ENCODE measurements at places on chromosomes 5 and 9.

DNA sequence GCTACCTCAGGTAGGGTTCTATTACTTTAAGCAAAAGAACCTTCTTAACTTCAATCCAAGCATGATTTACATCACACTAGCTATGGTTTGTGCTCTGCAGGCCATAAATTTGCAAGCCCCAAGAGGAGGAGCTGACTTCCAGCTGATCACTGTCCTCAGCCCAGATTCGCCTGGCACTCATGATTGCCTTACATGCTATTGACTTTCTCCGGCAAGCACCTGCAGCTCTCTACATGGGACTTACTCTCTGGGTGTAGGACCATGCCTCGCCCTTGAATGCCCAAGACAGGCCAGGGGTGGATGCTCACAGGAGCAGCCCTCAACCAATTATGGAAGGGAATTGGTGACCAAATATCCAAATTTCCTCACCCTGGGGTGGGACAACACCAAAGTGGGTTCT is 99.8 kb downstream of the ESM1 start:
- no peak for DNase-seq

DNA sequence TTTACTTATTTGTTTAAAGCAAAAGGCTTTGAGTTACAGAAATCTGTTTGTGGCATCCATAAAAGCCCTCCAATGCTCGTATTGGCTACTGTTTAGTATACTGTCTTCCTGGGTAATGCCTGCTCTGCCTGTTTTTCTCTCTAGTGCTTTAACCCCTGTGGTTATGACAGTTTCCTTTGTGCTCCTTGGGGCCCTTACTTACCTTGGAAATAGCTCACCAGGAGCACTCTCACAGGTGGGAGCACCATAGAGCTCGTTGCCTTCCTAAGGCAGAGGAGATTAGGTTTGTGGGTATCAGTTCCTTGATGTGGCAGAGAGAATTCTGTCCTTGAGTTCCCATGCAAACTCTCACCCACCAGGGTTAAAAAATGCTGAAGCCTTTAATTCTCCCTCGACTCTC is 242.8 kb downstream of the CDH18 start:
- DNase-seq, result no peak

GRCh38 chr5:156686380-156686779 is 163.7 kb upstream of the PPP1R2B start:
- no peak for DNase-seq

DNA sequence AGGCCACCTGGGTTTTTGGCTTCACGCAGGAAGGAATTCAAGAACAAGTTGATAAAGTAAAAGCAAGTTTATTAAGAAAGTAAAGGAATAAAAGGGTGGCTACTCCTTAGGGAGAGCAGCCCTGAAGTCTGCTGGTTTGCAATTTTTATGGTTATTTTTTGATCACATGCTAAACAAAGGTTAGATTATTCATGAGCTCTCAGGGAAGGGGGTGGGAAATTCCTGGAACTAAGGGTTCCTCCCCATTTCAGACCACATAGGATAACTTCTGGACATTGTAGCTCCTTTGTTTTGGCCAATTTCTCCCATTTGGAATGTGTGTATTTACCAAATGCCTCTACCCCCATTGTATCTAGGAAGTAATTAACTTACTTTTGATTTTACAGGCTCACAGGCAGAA is 63.9 kb upstream of the SYK start:
- DNase-seq, result no peak

DNA sequence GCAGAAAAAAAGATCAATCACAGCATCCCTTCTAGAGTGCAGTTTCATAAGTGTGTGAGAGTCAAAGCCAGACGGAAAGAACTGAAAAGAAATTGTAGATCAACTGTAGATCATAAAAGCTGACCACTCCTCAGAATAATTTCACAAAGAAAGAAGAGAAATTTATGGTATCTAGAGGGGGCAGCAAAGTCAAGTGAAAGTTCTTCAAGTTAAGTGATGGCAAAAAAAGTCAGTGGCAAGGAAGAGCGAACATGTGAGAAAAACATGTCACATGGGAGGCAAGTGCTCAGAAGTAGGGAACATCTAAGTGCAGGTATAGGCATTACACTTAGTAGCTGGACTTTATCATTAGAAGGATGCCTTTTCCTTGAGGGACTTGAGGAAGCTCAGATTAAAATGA is 245.1 kb upstream of the ISL1 start:
- DNase-seq, result no peak

DNA sequence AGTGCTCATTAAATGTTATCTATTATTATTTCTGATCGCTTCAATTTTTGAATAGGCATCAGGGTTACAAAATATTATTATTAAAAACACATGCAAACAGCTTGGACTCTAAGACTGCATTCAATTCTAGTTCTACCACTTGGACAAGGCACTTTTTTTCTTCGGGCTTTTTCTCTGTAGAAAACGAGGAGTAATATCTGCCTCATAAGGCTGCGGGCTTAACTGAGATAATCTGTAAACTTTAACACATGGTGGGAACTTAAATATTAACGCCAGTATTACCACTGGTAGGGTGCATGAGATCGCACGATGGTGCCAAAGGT is 511 bp upstream of the SPDL1 start:
- no peak for DNase-seq

- DNase-seq, result no peak
Observed at GRCh38 chr5:2110137-2110933, 227.6 kb upstream of the IRX4 start.

DNA sequence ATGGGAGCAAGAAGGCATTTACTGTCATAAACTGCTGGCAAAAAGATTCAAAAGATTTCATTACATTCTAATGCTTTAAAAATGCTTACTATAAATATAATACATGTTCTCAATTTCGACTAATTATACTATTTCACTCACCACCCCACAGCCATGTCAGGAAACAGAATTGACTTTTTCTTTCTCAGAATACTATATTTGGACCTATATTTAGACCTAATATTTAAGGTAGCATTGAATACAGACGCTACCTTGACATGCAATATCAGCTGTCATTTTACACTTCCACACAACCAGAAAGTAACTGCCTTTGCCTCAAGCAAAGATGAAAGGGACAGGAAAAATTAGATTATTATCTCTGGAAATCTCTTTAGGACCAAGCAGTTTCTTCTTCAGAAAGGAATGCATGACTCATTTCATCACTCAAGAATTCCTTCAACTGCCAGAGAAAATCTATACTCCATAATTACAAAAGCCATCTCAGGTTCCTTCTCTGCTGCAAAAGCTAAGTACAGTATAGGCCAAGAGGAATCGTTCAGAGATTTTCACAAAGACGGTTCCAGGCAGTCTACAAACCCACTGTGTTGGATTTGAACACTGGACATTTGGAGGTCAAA is 11.8 kb upstream of the UBE2QL1 start:
- DNase-seq, result no peak

DNA sequence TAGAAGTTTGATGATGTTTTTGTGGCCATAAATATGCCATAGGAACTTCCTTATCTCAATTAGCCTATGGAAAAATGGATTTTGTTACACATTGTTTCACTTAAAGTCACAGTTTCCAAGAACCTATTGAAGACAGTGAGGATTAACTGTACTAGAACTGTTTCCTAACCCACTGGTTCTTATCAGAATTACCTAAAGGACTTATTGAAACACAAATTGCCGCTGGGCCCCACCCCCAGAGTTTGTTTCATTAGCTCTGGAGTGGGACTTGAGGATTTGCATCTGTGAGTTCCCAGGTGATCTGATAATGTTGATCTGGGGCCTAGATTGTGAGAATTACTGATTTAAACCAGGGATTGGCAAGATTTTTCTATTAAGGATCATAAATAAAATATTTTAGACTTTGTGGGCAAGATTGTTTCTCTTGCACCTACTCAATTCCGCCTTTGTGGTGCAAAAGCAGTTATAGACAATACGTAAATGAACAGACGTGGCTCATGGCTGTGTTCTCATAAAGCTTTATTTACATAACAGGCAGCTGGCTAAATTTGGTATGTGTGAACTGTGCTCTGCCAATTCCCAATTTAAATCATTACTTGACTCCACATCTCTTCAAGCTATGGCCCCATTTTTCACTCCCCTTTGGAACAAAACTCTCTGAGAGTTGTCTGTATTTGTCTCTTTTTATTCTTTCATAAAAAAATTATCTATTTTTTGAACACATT is 9.3 kb downstream of the JAK2 start:
- DNase-seq, result peak; percentile 3

GRCh38 chr5:177468685-177469628 is 4.5 kb downstream of the DBN1 start:
- DNase-seq, result no peak

- DNase-seq, result no peak
Observed at GRCh38 chr9:92488681-92489550, 6.6 kb upstream of the ASPN start.

DNA sequence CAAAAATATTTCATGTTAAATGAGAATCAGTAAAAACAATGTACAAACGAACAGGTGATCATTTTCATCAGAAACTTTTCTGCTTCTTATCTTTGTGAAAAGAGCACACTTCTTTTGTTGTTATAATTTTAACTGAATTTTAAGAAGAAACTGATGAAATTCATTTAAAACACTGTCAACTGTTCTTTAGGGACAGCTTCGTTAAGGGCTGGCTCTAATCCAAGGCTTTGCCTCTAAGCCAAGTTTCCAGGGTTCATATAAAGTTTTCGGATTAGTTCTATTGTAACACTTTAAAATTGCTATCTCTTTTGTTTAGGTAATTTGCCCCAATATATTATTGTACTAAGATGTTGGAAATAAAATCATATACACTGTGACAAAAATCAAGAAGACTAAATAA is 559.2 kb downstream of the TUSC1 start:
- DNase-seq, result no peak

DNA sequence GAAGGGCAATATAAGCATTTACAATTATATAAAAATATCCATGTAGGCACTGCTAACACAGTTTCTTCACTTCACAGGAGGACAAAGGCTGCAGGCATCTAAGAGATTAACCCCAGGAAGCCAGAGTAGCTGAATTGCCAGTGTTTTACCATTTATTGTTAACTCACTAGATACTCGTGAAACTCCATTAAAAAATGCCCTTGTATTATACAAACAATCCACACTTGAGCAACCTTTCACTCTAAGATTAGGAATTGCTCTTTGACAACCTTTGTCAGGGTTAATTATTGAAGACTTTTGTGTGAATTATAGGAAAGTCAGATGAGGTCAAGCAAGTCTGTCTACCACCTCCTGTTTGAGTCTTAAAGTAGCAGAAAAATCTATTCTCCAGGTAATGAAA is 317.8 kb downstream of the ADGRV1 start:
- no peak for DNase-seq

DNA sequence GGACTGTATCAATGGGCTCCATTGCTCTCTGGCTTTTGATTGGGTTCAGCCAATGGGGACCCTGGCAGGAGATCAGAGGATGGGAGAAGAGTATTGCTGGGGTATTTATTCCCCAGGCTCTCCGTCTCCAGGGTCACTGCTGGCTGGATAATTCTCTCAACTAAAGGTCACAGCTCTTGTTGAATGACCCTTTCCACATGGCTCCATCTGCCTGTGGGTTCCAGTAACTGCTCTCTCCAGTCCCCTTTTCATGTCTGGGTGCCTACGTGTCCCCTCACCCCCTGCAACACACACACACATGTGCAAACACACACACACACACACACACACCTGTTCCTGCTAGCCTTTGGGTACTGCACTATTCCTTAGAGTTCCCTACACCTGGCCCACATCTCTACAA is 53.9 kb upstream of the RIC1 start:
- no peak for DNase-seq

DNA sequence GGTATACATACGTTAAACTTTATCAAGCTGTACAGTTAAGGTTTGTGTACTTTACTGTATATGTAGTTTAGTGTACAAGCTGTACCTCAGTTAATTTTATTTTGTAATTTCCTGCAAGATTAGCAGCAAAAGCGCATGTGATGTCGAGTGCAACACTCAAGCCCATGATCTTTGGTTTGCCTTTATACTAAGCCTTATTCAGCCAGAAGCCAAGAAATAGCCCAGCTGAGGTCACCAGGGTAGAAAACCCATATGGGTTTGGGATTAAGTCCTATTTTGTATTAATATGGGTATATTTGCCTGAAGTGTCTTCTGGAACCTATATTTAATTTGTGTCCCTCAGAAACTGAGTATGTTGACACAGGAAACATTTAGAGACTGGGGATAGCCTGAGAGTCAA is 59.3 kb downstream of the ZFAND5 start:
- DNase-seq, result no peak

DNA sequence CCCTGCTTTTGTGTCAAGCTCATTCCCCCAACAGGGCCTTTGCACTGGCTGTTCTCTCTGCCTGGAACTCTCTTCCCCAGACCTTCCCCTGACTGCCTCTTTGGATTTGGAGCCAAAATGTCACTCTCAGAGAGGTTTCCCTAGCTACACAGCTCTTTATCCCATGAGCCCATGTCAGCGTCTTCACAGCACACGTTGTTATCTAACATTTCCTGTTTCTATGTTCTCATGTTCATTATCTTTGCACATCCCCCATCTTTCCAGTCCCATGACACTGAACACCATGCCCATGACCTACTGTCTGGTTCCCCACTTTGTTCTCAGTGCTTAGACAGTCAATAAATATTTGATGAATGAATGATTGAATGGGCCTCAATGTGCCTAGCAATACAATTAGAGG is 26.3 kb upstream of the ARSI start:
- no peak for DNase-seq

DNA sequence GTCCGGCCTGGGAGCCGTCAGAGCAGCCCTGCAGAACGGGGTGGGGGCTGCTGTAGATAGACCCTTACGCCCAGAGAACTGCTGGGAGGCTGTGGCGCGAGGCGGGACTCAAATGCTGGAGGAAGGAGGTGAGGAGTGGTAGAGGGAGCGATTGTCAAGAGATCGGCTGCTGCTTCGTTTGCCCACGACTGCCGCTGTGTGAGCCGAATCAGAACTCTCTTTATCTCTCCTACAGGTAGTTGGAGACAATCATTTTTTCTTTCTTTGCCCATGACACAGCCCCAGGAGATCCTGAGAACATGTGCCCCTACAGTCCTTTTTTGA is 456 bp downstream of the ZNF79 start:
- no peak for DNase-seq

DNA sequence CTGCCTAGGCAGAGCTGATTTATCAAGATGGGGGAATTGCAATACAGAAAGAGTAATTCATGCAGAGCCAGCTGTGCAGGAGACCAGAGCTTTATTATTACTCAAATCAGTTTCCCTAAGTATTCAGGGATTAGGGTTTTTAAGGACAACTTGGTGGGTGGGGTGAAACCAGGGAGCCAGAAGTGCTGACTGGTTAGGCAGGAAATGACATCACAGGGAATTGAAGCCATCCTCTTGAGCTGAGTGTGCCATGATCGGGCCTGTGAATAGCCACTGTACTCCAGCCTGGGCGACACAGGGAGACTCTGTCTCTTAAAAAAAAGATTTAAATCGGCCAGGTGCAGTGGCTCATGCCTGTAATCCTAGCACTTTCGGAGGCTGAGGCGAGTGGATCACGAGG is 45.3 kb upstream of the CDK5RAP2 start:
- DNase-seq, result peak; percentile 38

- no peak for DNase-seq
Observed at GRCh38 chr9:16867576-16868311, 2.7 kb downstream of the BNC2 start.

DNA sequence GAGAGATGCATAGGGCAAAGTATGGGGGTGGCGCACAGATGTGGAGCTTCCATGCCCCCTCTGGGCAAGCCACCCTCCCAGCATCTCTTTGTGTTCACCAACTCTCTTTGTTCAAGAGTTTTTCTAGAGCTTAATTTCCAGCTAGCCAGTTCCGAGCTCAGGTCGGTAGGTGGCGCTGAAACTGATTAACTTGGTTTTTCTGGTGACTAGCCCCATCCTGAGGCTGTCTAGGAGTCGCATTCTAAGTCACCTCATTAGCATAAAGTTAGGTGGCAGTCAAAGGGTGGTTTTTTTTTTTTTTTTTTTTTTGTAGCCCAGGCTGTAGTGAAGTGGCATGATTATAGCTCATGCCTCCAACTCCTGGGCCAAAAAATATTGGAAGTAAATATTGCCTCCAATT is 476.4 kb downstream of the KDM4C start:
- no peak for DNase-seq

Data from NCI-H2029 treated with DMSO at 0.1 percent for 48 hours (cell line).